ENCODE measurements at places on chromosomes 12 and 14.

- no peak for DNase-seq
These were observed 44.6 kb downstream of the TRAFD1 start for GRCh38 chr12:112169966-112170365.

GRCh38 chr14:24813089-24813815 is 179.3 kb upstream of the GZMB start:
- no peak for DNase-seq

- no peak for DNase-seq
These were observed 63.1 kb upstream of the CNOT2 start for GRCh38 chr12:70180130-70180529.

DNA sequence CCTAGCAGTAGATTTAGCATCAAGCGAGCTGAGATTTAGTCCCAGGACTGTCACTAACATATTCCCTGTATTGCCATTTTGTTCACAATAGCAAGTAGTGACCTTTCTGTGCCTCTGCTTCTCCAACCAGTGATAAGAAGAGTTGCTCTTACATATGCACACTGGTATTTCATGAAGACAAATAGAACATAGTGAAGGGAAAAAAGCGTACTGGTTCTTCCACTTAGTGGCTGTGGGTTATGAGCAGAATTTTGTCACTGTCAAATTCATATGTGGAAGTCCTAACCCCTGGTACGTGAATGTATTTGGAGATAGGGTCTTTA is 12.3 kb upstream of the PPFIBP1 start:
- DNase-seq = no peak

- DNase-seq = no peak
These were observed 40.3 kb downstream of the SUSD6 start for GRCh38 chr14:69651664-69652063.

- DNase-seq = no peak
These were observed 9.2 kb downstream of the RAB21 start for GRCh38 chr12:71763677-71764379.

DNA sequence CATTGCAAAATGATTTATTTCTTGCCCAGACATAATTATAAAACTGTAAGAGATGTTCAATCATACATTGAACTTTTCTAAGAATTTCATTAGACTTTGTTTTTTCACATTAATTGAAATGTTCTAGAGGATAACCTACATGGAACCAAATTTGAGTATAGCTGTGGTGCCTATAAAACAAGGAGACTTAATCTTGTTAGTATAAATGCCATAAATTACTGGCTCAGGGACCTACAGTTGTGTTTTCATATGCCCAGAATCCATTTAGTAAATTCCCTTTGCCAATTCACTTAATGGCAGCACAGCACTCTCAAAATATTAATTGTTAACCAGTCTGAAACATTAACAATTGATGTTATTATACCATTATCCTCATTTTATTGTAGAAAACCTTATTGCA is 488.5 kb downstream of the NELL2 start:
- DNase-seq = no peak

GRCh38 chr12:19139615-19140194 is 10.2 kb downstream of the PLEKHA5 start:
- DNase-seq = no peak

- no peak for DNase-seq
These were observed 10.7 kb downstream of the TTC5 start for GRCh38 chr14:20295067-20295466.

DNA sequence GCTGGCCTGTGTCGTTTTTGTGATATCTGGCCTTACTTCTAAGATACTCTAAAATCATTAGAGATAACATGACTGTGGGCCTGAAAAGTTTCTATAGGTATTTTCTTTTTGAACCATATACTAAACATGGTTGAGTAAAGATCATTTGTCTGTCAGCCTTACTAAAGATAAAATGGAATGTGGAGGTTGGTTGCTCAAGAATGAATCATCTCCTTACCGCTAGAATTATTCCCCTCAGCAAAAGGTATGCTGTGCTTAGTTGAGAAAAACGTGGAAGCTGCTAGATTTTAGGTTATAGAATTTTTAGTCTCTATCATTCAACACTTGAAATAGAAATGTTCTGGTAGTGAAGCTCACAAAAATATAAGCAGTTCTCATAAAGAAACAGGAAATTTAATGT is 407.3 kb downstream of the AEBP2 start:
- no peak for DNase-seq

GRCh38 chr14:43249591-43249990 is 1257.5 kb downstream of the FSCB start:
- DNase-seq = no peak

DNA sequence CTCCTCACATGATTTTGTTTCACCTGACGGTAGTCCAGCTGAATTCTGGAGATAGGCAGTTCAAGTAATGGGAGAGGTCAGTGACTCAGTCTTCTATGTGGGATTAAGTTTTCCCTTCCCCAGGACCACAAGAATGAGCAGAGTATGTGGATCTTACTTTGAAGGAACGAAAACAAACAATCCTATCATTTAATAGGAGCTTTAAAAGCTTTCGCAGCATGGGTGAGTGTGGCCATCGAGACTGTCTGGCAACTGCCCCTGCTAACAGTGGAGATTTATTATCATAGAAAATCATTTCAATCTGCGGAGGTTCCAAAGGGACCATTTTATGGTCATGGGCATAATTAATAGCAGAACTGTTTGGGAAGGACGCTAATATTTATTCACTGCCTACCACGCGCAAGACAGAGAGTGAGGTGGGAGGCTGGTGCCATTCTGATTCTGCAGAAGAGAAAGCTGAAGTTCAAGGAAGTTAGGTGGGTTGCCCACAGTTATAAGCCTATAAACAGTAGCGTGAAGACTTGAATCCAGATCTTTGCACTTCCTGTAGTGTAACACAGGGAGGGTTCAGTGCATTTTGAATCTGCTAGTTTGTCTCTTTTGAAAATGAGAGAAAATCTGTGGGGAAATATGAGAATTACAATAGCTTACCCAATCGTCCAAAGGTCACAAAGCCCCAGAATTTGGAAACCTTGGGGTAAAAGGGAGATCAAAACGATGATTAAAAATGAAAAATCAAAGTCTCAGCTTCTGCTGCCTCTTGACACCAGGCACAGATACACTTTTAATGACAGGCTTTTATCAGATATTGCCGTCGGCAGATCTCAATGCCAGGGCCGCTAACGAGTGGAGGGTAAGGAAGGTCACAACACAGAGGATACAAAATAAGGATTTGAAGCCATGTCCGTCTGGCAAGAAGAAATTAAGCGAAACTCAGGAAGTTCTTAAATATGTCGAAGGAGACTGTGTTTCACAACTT is 209.6 kb downstream of the CRADD start:
- no peak for DNase-seq

GRCh38 chr14:70208380-70208779 is 19.6 kb upstream of the SLC8A3 start:
- DNase-seq = no peak

GRCh38 chr12:29763301-29763683 is 20.4 kb downstream of the TMTC1 start:
- no peak for DNase-seq

GRCh38 chr12:98699586-98699985 is 54.5 kb downstream of the APAF1 start:
- no peak for DNase-seq

GRCh38 chr12:96208346-96208745 is 14.2 kb downstream of the ELK3 start:
- no peak for DNase-seq

- DNase-seq = no peak
These were observed 33.2 kb upstream of the IRF2BPL start for GRCh38 chr14:77061630-77062257.

DNA sequence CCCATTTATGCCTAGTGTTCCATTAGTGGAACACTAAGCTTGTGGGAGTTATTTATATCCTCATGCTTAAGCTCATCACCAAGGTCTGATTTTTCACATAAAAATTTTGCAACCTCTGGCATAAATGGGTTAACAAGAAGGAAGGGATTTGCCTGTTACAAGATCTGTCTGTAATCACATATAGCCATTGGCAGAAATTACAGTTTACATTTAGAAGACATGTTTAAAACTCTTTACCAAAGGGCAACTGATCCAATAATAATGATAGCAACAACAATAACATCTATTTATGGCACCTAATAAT is 422.9 kb downstream of the ZFP36L1 start:
- DNase-seq = no peak

DNA sequence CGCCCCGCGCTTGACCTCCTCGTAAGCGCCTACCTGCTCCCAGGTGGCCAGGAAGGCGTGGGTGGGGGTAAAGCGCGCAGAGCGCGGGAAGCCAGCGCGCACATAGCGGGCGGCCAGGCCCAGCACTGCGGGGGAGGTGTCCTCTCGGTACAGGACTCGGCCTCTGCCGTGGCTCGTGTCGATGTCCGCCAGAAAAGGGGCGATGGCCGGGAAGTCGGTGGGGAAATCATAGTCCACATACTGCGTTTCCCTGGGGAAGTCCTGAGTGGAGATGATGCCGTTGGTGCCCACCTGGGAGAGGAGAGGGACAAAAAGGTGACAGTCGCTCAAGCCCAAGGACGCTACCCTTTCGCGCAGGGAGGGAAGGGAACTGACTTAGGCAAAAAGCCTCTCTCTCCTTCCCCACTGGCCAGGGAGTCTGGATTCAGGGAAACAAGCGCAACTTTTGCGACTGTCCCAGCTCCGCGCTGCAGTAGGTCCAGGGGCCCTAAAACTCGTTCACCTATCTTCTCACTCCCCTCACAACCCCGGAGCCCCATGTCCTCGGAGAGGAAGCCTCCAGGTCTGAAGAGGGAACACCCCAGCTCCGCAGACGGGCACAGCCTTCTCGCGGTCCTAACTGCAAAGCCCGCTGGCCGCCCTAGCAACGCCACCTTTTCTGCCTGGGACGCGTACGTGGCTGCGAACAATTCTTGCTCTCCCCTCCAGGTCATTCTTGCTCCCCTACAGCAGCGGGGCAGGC is 815 bp downstream of the NID2 start:
- DNase-seq = no peak

- DNase-seq = no peak
These were observed 103.1 kb upstream of the MON2 start for GRCh38 chr12:62363506-62363905.

DNA sequence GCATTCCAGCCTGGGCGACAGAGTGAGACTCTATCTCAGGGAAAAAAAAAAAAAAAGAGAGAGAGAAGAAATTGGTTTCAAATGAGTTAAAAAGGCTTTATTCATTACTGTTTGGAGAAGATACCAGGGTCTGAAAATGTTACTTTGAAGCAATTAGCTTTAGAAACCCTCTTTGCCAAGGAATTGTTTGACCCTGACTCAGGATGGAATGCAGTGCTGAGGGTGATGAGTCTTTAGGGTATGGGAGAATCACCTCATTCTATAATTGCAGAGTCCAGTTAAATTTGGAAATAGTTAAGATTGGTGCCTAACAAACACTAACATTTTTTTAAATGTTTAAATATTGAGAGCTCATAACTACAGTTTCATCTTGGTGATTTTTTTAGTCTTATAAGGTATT is 13.3 kb downstream of the RAP1B start:
- DNase-seq = no peak

GRCh38 chr12:117900561-117900960 is 68.2 kb downstream of the KSR2 start:
- DNase-seq = no peak

DNA sequence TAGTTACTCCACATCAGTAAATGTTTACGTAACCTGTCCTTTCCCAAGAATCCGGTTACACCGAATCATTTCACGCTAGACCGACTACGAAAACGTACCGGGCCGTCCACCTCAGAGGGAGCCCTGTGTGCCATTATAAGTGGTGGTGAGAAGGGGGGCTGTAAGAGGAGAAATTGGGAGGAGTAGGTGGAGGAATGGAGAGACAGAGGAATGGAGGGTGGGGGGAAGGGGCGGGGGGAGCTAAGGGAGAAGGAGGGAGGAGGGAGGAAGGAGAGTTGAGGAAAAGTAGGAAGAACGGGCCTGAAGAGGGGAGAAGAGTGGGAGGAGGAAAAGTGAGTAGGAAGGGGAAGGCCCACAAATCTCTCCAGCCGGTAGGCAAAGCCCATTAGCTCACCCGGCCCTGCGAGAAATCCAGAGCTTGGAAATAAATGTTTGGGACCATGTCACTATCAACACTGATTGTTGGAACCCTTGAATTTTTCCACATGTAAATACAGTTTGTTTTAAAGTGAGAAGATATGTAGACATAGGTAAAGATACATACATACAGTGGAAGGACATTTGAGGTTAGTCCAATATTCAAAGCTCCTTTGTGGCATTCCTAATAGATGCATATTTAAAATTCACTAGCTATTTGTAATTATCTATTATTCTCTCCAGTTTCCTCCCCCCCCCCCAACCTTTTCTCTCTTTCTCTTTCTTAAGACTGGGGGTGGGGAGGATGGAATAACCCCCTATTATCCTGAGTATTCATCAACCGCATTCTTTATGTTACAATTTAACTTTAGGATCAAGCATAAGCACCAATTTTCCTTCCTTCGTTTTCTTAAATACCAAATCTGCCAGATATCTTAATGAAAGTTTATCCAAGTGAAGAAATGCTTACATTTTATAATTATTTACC is 2.1 kb upstream of the FOXG1 start:
- no peak for DNase-seq

DNA sequence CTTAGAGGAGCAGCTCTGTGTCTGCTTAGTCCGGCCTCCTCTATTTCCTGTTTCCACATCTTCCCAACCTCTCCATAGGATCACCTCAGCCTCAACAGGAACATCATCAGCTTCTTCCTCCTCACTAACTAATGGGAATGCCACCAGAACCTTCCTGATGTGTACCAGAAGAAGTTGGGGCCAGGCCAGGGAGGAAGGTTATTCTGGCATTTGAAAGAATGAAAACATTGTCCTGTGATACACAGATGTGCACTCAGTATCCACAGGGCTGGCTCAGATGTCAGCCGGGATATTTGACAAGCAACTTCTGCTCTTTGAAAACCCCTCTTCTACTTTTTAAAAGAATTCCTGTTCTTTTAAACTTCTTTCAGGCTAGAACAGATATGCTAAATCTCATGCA is 63.6 kb downstream of the TMEM30B start:
- DNase-seq = no peak

- peak; percentile 12 for DNase-seq
These were observed 453.7 kb upstream of the RGS6 start for GRCh38 chr14:71478542-71478941.

DNA sequence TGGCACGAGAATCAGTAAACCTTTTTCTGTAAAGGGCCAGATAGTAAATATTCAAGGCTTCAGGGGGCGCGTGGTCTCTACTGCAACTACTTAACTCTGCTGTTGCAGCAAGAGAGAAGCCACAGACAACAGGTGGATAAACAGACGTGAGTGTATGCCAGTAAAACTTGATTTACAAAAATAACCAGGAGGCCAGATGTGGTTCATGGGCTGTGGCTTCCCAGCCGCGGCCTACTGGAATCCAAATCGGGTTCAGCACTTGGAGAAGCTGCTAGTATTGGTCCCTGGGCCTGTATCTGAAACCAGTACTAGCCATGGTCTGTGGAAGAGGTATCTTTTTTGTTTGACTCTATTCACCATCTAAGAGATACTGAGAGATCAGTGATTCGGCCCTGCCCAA is 13.3 kb downstream of the PPP2R5C start:
- no peak for DNase-seq

All from CD4-positive, alpha-beta T cell treated with Interleukin-15 for 4 hours (primary cell).